ENCODE measurements at places on chromosomes 1 and 21.

DNA sequence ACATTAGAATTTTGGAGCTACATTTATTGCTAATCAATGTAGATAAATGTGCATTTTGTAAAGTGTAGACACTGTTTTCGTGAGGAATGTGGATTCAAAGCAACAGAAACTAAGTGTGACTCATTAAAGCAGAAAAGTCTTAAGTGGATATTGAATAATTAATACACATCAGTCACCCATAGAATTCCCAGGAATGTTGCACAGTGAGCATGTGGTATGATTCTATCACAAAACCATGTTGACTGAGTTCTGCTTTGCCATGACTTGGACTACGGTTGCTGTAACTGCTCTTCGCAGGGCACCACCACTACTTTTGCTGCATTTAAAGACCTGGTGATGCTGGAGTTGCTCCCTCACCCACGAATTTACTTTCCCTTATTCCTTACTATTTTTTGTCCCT, 471.8 kb downstream of the KCNT2 start:
- no peak for DNase-seq

DNA sequence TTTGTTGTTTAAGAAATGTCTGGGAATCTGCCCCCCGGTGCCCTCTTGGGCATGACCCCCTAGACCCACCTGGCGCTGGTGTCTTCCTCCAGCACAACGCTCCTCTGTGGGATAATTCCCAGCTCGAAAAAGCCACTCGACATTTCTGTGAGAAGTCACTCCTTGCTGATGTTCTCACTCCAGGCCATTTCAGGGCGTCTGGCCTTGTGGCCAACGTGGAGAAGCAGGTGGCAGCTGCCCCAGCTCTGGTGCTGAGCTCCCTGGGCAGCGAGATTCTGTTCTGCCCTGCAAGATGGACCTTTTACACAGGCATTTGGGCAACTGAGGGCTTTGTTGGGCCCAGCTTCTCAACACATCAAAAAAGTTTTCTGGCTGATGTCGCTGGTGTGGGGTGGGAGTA, 147.7 kb upstream of the WNT4 start:
- no peak for DNase-seq

DNA sequence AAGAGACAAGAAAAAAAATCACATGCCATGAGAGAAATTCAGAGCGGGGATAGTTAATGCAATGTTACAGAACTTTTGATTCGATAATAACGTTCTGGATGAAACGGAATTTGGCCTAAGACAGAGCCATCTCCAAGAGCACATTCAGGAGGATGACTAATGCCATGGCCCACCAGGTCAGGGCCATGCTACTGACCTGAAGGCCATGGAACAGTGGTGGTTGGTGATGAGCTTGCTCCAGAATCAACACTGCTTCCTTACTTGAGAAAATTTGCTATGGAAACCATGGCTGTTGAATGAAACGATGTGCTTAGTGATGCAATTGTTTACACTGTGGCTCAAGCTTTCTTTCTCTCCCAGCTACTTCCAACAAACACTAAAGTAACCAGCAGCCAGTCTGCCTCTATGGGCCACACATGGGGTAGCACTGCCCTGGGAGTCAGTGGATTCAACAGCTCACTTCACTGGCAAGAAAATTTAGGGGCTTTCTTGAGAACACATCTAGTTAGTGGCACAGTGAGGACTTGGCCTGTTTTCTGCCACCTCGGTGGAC, 299.1 kb downstream of the PCP4 start:
- DNase-seq, result no peak

DNA sequence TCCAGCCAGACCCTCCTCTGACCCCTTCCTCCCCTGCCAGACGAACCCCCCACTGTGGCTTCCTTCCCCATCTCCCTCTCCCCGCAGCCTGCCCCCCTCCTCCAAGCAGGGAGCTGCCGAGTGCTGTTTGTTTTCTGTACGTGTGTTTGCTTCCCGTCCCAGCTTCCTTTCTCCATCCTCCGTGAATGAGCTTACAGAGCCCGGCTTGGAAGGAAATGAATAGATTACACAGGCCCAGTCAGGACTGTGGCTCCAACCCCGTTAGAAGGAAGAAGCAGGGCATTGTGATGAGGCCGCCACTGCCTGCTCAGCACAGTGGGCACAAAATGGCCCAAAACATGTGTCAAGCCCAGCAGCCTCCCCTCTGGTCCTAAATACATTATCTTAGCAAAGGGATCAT, 123.2 kb downstream of the IGSF21 start:
- DNase-seq, result no peak

DNA sequence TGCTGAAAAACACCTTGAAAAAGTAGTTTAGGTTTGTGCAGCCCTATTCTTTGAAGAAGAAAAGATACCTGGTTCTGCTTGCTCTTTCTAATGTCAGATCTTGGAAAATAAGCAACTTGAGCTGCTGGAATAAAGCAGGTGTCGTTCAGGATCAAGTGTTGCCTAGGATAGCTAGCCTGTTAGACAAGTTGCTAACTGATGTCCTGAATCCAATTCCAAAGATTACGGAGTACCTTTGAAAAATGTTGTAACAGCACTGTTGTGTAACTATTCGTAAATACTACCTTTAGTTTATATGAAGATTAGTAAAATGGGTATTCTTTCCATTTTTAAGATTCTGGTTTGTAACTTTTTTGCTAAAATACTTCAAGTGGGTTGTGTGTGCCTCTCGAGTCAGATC, 151.5 kb downstream of the CLEC20A start:
- DNase-seq, result no peak

GRCh38 chr1:204301171-204301957, 58.4 kb downstream of the PLEKHA6 start:
- DNase-seq, result no peak

All from HEK293T (cell line).